T-helper 2 cell (primary cell): ENCODE measurements at places on chromosomes 4 and X.

DNA sequence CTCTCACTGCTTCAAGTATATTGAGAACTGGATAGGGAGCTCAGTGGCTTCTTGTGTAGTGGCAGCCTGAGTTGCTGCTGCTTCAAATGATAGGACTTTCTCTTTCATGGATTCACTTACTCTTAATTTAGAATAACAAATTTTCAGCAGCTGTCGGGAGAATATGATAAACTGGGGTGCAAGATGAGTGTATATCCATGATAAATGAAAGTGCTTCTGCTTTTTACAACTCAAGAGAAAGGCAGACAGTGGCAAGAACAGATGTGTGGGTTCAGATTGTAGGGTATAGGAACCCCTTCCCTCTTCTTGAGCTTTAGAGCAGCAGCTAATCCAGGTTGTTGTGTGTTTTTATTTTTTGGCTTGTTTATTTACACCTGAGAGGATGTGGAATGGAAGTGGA lies 1.0 kb downstream of the SH3BGRL start:
- DNase-seq = no peak

DNA sequence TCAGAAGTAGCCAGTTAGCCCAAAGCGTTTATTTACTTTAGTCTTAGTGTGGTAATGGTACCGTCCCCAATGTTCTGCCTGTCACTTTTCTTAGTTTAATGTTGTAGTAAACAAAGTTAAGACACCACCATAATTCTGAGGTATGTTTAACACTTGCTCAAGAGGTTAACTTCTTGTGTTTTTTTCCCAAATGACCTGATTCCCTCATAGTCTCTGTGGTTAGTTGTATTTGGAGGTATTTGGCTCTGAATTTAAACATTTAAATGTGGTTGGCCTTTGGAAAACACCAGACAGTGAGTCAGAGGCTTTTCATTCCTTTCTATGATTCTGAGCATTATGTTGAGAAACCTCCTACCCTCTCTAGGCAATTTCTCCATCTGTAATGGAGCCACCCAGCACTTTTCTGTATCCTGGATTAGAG lies 47.9 kb downstream of the CXCL1 start:
- DNase-seq = no peak

DNA sequence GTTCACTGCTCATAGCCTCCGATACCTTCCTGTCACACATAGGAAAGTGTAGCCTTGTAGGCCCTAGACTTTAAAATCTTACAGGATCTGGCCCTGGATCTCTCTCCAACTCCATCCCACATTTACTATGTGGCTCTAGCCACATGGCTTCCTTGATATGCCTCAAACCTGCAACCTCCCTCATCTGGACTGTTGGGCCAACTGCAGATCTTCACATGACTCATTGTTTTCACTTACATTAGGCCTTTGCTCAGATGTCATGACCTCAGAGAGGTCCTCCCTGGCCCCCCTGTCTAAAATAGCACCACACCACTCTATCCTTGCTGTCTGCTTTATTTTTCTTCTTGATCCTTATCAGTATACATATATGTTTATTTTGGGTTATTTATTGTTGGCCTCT lies 8.1 kb upstream of the NR0B1 start:
- DNase-seq = no peak

DNA sequence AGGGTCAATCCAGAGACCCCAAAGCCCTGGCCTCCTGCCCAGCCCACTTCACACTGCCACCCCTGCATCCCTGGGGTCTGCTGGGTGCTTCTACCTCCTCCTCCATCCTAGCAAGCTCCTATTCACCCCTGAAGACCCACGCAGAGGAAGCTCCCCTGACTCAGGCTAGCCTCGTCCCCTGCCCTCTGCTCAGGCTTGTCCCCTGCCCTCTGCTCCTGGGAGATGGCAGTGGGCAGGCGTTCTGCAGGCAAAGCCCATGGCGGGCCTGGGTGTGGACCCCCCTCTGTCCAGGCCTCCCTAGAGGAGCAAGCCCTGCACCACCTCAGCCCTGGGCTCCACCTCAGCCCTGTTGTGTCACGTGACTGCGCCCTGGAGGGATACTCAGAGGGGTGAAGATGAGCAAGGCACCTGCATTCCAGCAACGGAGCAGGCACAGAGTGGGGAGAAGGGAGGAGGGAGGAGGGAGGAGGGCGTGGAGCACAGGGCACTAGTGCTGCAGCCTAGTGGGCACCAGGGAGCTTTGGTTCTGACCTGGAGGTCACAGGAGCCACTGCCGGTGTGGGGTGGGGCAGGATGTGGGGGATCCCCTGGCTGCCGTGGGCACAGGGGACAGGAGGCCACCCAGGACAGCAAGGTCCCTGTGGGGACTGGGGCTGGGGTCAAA lies 27.6 kb upstream of the FGFR3 start:
- DNase-seq = no peak

- DNase-seq = no peak
These were observed 210.1 kb downstream of the FBXW7 start for GRCh38 chr4:152325831-152326230.

DNA sequence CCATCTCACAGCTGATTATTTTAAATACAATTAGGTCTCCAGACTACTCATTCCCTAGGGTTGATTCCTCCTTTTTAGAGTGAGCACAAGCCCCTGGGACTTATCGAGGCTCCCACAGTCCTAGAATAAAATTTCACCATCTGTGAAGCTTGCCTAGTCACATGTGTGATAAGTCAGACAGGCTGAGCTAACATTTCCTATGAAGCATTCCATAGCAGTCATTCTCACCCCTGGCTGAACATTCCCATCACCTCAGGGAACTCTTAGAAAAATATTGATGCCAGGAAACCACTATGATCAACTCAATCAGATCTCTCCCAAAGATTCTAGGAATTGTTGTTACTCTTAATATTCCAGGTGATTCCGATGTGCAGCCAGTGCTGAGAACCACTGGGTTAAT lies 37.7 kb downstream of the ARHGEF9 start:
- no peak for DNase-seq

- DNase-seq = no peak
These were observed 220.3 kb downstream of the CHIC2 start for GRCh38 chr4:53844133-53844532.
